ENCODE measurements at places on chromosomes 6 and 20. TPM values are rescaled to one million over a fixed set of nuclear protein-coding genes. Genes with fewer than 3 reads are reported as not detected.

DNA sequence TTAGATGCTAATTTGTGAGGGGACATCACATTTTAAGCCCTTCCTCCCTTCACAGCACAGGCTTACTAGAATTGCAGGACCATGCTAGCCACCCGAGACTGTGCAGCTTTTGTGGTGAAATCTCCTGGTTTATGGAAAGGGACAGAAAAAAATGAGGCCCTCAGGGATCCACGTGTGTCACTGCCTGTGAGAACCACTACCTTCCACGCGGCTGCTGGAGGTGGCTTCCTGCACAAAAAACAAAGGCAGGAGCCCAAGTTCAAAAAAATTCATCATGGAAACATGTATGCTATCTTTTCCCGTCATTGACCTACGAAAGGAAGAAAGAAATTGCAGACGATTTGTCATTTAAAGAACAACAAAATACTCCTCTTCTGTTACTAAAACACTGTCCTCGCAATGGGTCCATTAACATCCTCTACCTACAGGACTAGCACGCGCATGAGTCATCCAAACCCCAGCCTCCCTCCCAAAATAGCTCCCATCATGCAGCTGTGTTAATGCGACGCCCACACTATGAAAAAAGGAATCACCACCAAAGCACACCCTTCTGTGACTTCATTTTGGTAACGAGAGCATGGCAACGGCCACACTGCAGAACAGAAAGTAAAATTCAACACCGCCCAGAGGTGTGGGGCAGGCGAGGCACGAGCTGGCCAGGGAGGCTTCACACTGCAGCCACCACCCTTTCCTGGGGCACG lies 45.7 kb downstream of the RAMACL start:
- no peak for DNase-seq

GRCh38 chr20:62551407-62552323 lies 75.9 kb upstream of the GATA5 start:
- DNase-seq: no peak

DNA sequence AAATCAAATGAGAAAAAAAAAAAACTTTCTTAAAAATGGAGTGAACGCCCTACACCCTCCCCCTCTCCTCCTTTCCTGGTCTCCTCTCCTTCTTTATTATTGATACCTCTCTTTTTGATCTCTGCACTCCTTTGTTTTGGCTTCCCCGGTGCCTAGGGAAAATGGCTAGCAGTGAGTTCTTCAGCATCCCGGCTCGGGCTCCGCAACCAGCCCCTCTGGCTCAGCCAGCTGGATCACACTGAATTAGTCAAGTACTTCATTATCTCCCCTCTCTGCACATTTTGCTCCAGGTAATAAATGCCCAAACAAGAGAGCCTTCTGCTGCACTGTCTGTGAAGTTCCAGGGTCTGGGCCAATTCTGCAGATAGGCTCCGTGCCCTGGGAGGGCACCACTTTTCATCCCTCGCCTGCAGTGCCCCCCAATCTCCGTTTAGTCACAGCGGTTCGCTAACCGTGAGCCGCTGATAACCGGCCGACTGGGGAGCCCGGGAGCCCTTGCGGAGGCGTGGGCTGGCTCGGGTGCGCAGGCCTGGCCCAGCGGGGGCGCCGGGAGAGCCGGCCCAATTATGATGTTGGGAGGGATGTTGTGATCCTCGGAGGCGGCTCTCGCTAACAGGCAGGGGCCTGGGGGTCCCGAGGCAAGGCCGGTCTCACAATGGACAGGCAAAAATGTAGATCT lies 301.9 kb downstream of the TFAP2A start:
- DNase-seq: no peak

GRCh38 chr20:18543932-18544331 lies 23.3 kb upstream of the SMIM26 start:
- no peak for DNase-seq

DNA sequence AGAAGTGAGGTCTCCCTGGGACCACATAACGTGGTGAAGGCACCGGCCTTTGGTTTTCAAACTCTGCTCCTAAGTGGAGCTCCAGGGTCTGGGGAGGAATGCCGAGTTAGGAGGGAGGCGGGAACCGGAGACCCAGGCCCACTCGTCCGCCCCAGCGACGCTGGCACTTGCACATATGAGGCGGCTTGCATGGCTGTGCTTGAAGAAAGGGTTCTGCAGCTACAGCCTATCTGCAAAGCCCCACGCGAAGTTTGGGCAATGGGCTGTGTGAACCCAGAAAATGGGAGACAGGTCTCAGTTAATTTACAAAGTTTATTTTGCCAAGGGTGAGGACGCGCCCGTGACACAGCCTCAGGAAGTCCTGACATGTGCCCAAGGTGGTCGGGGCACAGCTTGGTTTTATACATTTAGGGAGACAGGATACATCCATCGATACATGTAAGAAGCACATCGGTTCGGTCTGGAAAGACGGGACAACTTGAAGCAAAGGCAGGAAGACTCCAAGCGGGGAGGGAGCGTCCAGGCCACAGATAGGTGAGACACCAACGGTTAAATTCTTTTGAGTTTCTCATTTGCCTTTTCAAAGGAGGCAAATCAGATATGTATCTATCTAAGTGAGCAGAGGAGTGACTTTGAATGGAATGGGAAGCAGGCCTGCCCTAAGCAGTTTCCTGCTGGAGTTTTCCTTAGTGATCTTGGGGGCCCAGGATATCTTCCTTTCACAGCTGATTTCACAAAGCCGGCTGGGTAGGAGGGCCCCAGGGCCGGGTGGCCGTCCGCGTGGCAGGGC lies 782 bp upstream of the PCMTD2 start:
- no peak for DNase-seq

GRCh38 chr6:10429638-10430427 lies 15.0 kb upstream of the TFAP2A start:
- DNase-seq: peak; percentile 40

DNA sequence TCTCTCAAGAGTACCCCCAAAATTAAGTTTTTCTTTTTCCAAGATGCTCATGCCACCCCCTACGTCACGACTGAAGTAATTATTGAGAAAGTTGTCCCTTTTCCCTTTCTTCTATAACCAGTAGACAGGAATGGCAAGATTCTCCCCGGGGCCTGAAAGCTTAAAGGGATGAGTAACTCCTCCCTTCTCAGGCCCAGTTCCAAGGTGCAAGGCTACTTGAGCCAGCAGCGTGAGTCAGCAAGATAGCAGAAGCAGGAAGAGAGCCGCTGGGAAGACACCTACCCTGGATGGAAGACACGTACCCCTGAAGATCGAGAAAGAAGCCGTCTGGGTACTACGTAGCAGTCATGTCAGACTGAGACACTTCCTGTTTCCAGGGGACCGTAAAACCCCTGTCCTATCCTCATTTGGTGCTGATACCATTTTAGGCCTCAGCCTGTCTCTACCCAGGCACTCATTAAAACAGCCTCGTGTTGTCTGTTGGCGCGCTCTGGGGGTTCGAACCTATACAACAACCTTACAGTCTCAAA lies 241.0 kb downstream of the ADGRG6 start:
- no peak for DNase-seq

Gene ATP6V1G2
- total RNA-seq: 8.8 TPM

Gene GMEB2
- total RNA-seq: 10.9 TPM

Gene NKAIN4
- total RNA-seq: not detected

All from osteocyte (in vitro differentiated cells).